ENCODE measurements at places on chromosomes 2 and 18.
A peak's percentile ranks its signal among the peaks of the same experiment; 100 is the strongest.

- no peak for DNase-seq
Observed at GRCh38 chr2:20972110-20972509, 71.8 kb downstream of the APOB start.

- no peak for DNase-seq
Observed at GRCh38 chr2:189037518-189037917, 63.3 kb downstream of the COL3A1 start.

DNA sequence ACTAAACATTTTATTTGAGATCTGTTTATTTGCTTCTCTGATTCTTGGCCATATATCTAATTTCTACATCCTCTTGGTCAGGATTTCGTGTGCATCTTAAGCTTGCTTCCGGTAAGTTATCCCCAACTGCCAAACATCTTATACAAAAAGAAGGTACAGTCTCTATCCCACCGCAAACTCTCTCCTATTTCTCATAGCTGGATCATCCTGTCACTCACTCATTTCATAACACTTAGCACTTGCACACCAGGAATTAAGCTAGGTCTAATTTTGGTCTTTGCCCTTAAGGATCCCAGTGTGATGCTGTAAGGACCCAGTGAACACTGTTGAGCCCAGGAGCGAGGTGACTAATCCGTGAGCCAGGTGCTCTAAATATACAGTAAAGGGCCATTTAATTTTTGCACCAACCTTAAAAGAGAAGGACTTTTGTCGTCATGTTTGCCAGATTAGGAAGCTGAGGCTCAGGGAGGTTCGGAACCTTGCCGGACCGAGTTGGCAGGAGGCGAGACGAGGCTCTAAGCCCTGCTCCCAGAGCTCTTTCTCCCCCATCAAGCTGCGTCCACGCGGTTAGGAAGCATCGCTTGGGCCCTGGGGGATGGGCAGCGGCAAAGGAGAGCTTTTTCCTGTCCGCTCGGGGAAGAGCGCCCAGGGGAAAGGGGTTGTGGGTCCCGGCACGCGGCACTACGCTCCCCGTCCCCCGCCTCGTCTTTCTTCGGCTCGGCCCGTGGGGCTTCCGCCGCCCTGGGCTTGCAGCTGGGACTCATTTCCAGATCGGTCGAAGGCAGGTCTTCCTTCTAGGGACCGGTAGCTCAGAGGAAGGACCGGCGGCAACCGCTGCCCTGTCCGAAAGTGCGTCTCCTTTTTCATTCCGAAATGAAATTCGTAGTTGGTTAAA is 4.1 kb upstream of the ITPRIPL1 start:
- DNase-seq: peak; percentile 53

DNA sequence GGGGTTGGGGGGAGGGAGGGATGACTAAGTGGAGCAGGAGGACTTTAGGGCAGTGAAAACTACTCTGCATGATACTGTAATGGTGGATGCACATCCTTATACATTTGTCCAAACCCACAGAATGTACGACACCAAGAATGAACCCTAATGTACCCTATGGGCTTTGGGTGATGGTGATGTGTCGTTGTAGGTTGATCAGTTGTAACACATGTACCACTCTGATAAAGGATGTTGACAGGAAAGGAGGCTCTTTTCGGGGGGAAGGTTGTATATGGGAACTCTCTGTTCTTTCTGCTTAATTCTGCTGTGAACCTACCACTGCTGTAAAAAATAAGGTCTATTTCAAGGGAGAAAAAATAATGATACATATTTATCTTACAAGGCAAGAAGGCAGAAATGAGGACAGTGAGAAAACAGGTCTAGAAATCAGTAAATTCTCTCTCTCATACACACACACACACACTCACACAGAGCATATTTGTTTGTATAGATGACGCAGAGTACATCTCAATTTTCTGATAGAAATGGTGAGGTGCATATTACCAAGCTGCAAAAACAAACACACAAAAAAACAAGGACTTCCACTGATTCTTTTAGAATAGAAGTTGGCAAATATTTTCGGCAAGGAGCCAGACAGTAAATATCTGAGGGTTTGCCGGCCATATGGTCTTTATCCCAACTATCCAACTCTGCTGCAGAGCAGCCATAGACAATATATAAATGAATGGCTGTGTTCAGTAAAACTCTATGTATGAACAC is 20.2 kb downstream of the FAM124B start:
- no peak for DNase-seq

DNA sequence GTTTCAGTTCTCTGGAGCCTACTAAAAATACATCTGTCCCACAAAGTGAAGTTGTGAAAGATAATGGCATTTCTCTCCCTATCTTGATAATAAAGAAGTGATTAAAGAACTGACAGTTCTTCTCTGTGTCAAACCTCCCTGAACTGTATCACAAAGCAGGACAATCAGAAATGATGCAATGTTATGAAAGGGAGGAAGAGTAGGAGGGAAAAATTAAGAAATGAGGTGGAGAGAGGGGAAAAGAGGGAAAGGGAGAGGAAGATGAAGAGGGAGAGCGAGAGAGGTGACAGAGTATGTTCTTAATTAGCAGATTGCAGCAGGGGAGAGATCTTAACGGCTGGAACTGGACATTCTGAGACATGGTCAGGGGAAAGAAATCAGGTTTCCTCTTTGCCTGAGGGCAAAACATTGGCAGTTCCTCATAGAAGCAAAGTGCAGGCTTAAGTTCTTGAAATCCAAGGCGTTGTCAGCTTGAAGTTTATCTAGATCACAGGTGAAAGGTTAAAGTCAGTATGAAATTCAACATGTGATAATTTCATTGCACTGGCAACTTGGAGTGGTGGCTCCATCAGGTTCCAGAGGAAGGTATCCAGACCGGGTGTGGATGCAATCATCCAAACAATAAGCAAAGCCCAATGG is 54.6 kb downstream of the RDH14 start:
- DNase-seq: no peak

DNA sequence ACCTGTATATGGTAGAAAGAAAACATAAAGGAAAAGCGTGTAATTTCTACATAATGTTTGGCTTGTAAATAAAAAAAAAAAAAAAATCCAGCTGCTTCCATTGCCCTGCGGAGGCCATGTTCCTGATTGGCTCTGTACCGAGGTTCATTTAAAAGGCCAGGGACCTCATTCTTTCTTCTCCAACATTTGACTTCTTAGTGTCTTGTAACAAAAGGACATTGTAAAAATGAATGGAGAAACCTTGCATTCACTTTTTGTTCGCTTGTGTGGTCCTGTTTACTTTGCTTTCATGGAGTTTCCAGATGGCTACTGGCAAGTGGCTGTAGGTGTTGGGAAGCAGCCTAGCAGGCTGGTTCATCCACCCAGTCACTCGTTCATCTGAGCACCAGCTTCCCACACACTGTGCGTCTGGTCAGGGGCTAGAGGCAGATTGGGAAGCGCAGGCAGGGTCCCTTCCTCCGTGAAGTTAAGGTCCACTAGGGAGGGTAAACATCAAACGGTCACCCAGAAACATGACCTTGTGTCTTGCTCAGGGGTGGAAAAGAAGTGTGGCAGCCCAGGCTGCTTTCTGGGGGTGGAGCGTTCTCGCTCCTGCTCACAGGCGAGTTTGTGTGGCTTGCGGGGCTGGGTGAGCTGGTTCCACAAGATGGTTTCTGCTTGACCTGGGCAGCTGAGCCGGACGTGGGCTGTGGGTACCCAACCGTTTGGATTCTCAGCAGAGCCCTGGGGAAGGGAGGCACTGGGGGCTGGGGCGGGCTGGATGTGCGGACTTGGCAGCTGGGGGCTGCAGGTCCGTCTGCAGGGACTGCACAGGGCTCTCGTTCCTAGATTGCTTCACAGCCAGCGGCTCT is 260.7 kb downstream of the AGAP1 start:
- no peak for DNase-seq

DNA sequence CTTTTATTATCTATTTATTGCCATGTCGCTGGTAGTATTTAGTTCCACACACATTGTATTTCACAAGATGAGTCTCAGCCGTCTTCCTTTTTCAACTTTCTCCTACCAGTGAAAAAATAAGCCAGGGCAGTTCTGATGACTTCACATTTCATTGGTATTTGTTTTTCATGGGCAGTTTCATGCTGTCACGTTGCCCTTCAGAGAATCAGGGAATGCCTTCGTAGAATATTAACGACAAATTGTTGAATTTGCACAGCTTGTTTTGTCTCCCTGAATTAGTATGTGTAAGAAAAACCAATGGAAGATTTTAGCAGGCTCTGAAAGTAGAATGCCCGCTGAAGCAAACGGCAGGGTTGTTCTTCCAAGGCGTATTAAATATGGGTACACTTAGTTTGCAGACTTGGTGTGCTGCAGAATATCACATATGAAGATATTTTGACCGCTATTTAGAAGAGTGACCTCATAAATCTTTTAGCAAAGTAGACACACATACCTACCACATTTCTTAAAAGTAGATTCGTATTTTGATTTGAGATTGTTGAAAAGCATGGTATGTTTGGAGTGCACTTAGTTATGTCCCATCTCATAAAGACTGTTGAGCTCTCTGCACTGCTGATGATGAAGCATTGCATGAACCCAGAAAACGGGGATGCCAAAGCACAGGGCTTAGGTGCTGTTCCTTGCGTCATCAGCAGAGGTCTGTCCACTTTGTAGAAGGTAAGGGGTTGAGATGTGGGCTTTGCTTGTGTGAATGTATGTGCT is 2.9 kb downstream of the NEDD4L start:
- no peak for DNase-seq

DNA sequence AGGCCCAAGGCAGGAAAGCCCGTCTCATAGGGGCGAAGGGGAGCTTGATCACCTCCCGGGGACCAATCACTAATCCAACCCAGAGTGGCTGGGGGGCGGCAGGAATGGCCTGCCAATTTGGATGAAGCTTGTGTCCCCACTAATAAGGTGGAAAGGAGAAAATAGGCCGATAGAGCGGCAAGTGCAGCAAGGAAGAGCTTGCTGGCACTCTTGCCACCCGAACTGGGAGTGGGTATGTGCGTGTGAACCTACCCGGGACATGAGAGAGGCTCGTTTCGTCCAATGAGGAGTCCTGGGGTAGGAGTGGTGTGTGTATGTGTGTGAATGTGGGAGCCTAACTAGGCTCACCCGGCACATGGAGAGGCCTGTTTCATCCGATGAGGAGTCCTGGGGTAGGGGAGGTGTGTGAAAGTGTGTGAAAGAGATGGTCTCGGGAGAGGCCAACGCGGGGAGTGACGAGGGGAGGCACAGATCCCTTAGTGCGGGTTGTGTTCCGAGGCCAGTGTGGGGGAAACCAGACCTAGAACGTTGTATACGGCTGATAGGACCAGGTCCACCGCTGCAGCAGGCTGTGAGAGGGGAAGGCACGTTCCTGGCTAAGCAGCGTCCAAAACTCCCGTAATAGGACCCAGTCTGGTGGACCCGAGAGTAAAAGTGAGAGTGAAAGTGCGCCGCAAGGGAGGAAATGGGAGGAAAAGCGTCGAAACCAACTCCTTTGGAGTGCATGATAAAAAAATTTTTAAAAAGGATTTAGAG is 47.1 kb upstream of the SELENOI start:
- DNase-seq: peak; percentile 70

DNA sequence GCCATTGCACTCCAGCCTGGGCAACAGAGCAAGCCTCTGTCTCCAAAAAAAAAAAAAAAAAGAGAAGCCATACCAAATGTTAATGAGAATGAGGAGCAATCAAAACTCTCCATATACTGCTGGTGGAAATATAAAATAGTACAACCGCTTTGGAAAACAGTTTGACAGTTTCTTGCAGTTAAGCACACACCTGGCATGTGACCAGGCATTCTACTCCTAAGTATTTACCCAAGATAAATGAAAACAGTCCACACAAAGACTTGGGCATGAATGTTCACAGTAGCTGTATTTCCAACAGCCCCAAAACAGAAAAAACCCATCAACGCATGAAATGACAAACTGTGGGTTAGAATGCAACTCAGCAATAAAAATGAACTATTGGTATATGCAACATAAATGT is 76.0 kb upstream of the ST8SIA5 start:
- no peak for DNase-seq

- DNase-seq: no peak
Observed at GRCh38 chr18:34299828-34300227, 75.1 kb upstream of the NOL4 start.

GRCh38 chr2:175432021-175432420 is 250.5 kb upstream of the ATP5MC3 start:
- DNase-seq: no peak

GRCh38 chr2:197217541-197217940 is 93.0 kb downstream of the ANKRD44 start:
- DNase-seq: no peak

DNA sequence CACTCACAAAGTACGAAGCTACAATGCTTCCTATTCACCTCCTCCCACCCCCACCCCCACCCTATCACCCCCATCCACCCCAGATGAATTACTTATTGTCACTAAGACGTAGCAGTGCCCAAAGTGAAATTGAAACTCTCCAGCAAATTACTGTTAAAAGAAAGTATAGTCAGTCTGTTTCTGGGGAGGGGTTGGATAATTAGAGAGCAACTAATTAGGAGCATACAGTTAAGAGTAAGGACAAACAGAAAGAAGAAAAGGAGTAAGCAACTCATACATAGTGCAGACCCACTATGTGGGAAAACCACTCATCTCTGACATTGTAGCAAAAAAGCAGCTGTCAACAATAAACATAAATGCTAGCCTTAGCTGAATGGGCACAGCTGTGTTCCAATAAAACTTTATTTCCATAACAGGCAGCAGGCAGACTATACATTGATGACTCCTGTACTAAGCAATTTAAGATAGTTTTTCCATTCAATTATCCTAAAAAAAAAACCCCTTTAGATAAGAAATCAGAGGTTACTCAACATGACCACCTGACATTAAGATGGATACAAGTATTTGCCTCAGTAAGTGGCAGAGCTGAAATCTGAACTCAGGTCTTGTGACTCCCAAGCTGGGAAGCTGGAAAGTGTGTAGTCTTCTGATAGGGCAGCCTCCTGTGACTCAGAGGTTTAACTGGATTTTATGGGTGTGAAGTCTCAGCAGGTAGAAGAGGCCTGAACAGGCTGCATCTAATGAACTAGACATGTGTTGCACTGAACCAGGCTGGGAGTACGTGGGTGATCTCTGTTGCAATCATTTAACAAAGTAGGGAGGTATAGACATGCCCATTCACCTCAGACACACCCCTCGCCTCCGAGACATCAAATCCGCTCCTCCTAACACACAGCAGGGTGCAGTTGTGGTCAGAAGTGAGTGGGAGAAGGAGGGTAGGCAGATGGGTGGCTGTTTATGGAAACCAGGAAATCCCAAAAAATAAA is 171.8 kb upstream of the KLF7 start:
- DNase-seq: no peak

DNA sequence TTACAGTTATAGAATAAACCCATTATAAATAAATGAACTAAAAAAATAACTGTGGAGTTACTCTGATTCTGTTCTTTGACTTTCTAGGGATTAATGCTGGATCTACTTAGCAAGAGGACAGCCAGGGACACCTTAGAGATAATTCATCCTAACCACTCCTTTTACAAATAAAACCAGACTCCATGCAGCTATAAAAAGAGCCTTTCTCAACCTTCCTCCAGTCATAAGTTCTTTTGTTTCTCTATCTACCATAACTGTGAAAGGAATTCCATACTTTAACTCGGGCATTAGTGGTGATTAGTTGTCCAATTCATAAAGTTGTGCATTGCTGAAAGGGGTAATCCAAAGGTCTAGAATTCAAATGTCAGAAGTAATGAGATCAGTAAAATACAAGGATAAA is 682.4 kb downstream of the DPP10 start:
- DNase-seq: no peak
